GM23338 (cell line): ENCODE measurements at places on chromosomes 2 and 18.

DNA sequence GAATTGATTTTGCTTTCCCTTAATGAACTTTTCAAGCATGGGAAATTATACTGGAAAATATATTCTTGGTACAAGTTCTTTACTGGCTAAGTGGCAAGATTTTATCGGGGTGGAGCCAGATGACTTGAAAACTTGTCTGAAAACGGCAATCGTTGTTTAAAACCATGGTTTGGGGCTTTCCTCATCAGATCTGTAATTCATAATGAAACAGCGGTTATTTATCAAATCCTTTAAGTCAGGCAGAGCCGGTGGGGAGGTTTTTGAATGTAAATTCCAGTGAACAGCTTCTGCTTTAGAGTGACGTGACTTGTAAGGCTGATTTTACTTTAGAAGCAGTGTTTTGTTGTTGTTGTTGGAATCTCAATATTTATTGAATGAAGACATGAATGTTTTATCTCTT lies 2.6 kb downstream of the SEC11C start:
- DNase-seq = no peak

- DNase-seq = no peak
These were observed 340.7 kb downstream of the LPIN1 start for GRCh38 chr2:12087175-12087574.

GRCh38 chr2:149146876-149147275 lies 108.4 kb downstream of the LYPD6B start:
- no peak for DNase-seq

DNA sequence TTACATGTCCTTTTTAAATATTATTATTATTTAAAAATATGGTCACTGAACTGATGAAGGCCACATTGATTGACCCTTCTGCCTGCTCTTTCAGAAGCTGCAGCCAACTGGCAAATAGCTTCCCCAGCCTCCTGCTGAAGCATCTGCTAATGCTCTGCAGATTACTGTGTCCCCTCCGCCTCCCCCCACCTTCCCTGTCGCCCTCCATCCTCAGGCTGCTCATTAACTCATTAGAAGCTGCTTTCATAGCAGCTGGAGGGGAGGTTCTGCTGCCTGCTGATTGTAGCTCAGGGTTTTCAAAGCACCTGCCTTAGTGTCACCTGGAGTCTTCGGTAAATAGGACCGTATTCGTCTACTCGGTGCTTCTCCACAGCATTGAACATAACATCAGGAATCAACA lies 24.8 kb upstream of the LMAN1 start:
- DNase-seq = no peak

GRCh38 chr2:263774-264492 lies at the start of gene SH3YL1:
Gene SH3YL1 (minus strand): TSS chr2:264032. CDS start chr2:263984, 48 bp downstream.
- peak; percentile 65 for DNase-seq

GRCh38 chr2:233093721-233094120 lies 33.6 kb downstream of the INPP5D start:
- DNase-seq = no peak

DNA sequence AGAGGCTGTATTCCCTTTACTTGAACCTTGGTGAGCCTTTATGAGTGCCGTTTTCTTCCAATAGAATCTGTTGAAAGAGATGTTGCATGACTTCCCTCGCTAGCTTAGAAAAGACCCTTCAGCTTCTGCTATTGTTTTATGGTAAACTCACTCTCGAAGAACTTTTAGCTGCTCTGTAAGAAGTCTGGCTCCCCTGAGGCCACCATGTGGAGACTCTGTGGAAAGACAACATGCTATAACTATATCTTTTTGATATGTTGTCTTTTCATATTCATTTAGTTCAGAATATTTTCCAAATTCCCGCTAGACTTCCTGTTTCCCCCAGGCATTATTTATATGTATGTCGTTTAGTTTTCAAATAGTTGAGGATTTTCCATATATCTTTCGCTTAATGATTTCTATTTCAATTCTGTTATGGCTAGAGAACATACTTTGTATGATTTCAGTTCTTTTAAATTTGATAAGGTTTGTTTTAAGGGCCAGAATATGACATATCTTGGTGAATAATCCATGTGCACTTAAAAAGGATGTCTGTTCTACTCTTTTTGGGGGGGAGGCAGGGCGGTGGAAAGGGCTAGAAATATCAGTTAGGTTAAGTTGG lies 64.1 kb downstream of the PTPN4 start:
- DNase-seq = peak; percentile 70

DNA sequence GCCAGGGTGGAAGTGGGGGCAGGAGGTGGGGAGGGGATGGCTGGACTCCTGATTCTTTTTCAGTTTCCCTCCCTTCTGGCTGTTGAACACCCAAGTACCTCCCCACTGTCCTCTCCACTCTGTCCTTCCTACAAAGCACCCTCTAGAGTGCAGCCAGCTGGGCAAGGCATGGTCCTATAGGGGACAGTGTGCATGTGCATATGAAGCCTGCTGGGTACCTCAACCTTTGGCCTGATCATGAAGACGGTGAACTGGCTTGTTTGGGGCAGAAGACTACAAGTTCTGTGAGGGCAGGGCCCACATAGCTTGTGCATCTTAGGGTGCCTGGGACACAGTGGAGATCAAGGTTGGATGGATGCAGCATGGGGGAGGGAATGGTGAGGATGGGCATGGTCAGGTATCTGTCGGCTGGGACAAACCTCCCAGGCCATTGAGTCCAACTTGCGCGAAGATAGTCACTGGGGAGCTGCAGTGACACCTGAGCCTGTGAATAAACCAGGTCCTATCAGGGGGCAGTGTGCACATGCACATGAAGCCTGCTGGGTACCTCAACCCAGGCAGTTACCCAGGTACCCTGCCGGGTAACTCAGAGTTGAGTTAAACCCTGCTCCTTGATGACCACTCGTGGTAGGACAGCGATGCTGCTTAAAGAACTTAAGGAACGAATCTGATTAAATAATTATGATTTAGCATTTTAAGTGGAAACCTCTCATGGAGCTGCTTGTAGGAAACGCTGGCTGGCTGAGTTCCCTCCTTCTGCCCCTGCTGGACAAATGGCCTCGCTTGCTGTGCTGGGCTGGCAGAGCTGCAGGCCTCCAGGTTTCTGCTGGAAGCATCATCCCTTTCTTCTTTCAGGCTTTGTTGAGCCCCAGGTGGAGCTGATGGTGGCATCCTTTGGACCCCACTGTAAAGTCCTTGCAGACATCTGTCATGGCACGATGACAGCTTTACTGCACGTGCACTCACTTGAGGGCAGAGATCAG lies 84.0 kb downstream of the POLR1A start:
- peak; percentile 34 for DNase-seq

GRCh38 chr2:51093016-51093415 lies 61.1 kb upstream of the NRXN1 start:
- no peak for DNase-seq

- DNase-seq = no peak
These were observed 21.6 kb downstream of the SLC38A11 start for GRCh38 chr2:164933671-164934189.

DNA sequence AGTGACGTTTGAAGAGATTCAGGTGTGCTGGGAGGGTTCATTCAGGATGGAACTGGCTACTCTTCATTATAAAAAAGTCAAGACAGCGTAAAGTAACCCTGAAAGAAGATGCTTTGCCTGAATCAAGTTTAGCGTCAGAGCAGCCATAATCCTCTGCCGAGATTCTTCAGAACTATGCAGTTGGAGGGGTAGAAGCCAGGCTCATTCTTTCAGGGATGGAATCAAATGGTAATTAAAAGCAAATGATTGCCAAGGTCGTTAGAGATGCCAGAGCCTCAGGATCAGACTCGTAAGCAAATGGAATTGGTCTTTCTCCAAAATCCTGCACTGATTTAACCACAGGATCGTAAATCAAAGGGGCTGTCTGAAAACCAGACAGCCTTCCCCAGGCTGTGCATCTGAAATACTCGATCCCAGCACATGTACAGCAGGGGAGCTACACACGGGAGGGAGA lies 21.9 kb downstream of the APCDD1 start:
- no peak for DNase-seq

- peak; percentile 96 for DNase-seq
These were observed at the start of gene GALNT3 for GRCh38 chr2:165793779-165794535. Gene GALNT3 (minus strand): TSS chr2:165794247. CDS start chr2:165770700, 23,547 bp downstream.

- peak; percentile 77 for DNase-seq
These were observed 748 bp upstream of the ZNF804A start for GRCh38 chr2:184597571-184597991.

GRCh38 chr2:85501248-85501647 lies 37.7 kb upstream of the MAT2A start:
- DNase-seq = peak; percentile 65

DNA sequence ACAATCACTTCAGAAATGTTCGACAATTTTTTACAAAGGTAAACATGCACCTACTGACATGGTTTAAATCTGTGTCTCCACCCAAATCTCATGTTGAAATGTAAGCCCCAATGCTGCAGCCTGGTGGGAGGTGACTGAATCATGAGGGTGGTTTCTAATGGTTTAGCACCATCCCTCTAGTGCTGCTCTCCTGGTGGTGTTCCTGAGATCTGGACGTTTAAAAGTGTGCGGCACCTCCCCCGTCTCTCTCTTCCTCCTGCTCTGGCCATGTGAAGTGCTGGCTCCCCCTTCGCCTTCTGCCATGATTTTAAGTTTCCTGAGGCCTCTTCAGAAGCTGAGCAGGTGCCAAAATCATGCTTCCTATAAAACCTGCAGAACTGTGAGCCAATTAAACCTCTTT lies 28.3 kb downstream of the MAP3K2 start:
- peak; percentile 45 for DNase-seq

GRCh38 chr18:30081122-30081521 lies 961.4 kb downstream of the DSC3 start:
- DNase-seq = no peak

DNA sequence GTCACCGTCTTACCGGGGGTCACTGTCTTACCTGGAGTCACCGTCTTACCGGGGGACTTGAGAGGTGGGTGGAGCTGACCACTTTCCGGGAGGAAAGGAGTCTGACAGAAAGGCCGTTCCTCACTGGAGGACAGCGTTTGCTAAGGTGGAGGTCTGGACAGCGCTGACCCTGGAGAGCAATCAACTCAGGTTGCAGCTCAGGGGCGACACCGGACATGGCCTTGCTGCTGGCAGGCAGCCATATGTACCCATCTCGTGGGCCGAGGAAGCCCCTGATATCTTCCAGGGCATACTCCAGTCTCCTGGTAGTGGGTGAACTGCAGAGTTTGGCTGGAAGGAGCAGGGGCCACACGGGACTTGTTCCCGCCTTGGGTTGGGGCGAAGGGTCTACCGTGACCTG lies 234.6 kb upstream of the MYT1L start:
- DNase-seq = no peak

- no peak for DNase-seq
These were observed 113.8 kb upstream of the TTN start for GRCh38 chr2:178920916-178921513.

GRCh38 chr2:145764631-145765030 lies 1244.7 kb upstream of the ZEB2 start:
- no peak for DNase-seq

DNA sequence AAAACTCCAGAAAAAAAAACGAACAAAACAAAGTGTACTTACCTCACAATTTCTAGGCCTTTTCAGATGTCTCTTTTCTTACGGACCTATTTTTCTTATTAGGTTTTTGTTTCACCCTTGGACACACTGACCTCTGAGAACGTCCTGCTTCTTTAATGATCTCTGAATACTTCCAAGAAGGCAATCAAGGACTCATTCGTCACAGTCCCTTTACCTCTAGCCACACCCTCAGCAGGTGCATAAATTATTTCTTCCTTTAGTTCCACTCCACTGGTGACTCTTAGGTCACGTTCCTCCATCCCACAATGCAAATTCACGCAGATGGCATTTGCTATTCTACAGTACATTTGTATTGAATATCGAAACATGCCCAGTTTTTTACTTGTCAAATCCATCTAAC lies 21.9 kb downstream of the PELI1 start:
- DNase-seq = no peak

DNA sequence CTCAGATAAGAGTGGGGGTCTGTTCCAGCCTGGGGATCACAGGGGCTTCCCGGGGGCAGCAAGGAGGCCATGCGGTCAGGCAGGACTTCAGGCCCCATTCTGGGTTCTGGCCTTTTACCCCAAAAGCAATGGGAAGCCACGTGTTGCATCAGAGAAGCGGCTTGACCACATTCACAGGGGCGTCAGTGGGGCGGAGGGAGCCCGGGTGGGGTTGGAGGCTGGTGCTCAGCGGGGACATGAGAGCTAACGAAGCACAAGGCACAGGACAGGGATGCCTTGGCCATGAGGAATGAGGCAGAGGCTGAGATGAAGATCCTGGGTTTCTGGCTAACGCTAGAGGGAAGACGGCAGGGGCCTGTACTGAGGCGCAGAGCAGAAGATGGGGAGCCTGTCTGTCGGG lies 6.1 kb downstream of the HJURP start:
- no peak for DNase-seq

- DNase-seq = no peak
These were observed 6.6 kb downstream of the TTLL4 start for GRCh38 chr2:218717262-218717661.

- no peak for DNase-seq
These were observed 786.8 kb downstream of the KCNJ3 start for GRCh38 chr2:155485141-155485842.

DNA sequence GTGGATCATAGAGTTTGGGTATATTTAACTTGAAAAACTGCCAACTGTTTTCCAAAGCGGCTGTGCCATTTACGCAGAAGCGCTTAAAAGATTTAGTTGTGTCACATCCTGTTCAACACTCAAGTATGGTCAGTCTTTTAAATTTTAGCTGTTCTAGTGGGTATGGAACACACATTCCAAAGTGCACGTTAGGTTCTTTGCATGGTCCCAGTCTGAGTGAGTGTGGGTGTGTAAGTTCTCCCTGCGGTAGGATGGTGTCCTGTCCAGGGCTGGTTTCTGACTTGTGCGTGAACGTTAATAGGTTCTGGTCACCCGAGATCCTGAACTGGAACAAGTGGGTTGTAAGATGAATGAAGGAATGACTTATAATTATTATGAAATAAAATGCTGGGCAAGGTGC lies 28.4 kb upstream of the IL36G start:
- DNase-seq = no peak

- no peak for DNase-seq
These were observed 389.5 kb upstream of the TNP1 start for GRCh38 chr2:217249121-217250012.

GRCh38 chr2:167181134-167181533 lies 292.9 kb downstream of the XIRP2 start:
- DNase-seq = no peak

GRCh38 chr2:158999458-158999857 lies 31.0 kb downstream of the TANC1 start:
- no peak for DNase-seq

DNA sequence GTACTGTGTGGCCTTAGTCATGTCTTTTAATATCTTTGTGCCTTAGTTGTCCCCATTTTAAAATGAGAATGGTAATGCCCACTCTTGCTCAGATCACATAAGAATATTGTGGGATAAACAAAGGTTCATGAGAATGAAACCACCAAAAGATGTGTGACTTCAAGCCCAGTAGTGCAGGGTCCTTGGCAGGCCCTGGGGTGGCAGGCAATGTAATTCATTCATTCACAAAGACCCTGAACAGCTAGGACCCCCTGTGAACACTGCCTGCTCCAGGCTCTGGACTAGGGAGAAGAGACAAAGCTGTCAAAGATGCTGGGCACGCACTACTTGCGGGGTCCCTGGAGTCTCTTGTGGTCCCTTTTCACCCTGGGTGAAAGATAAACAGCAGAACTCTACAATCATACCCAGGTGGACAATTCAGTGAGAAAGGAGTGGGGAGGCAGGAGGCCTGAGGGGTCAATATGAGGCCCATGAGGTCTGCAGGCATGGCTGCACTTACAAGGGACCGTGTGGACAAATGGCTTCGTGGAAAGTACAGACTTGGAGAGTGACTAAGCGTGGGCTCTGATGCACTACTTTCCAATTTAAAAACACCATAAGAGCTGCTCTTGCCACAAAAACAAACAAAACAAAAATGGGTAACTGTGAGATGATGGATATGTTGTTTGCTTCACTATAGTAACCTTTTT lies 136.1 kb downstream of the SMAD7 start:
- DNase-seq = no peak

GRCh38 chr2:225512876-225513540 lies 113.5 kb downstream of the NYAP2 start:
- no peak for DNase-seq
